ENCODE measurements at places on chromosomes 12 and 14.

DNA sequence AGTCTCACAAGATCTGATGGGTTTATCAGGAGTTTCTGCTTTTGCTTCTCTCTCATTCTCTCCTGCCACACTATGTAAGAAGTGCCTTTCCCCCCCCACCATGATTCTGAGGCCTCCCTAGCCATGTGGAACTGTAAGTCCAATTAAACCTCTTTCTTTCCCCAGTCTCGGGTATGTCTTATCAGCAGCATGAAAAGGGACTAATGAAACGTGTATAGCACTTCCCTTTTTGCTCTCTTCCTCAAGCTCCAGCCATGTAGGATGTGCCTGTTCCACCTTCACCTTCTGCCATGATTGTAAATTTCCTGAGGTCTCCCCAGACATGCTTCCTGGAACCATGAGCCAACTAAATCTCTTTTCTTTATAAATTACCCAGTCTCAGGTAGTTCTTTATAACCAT lies 7.0 kb upstream of the CRACR2A start:
- no peak for DNase-seq

GRCh38 chr12:14239350-14239934 lies 126.0 kb upstream of the ATF7IP start:
- DNase-seq = peak; percentile 39

DNA sequence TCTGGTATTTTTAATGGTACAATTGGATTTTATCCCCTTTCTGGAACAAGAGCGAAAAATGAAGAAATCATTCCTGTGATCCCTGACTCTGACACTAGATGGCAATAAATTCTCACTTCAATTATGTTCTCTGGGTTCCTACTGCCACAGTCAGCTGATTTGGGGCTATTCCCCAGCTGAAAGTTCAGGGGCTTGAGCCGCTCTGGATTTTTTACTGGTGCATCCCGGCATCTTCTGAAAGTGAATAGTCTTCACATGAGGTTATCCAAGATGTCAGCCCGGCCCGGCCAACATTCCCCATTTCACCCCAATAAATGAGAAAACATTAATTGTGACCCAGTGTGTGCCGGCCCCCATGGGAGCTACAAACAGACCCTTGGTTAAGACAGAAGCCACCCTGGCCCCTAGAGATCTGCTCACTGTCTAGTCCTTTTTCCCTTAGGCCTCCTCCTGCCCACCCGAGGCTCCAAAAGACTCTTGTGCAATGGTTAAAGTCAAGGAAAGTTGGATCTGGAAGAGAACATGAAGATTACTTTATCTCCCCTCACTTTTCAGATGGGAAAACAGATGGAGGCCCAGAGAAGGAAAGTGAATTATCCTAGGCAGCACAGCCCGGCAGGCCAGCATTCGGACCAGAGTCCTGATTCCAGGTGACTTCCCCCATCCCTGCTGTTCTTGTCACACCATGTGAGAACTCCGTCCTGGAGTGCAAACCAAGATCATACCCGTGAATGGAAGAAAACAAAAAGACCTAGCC lies 20.8 kb downstream of the CKAP4 start:
- peak; percentile 36 for DNase-seq

DNA sequence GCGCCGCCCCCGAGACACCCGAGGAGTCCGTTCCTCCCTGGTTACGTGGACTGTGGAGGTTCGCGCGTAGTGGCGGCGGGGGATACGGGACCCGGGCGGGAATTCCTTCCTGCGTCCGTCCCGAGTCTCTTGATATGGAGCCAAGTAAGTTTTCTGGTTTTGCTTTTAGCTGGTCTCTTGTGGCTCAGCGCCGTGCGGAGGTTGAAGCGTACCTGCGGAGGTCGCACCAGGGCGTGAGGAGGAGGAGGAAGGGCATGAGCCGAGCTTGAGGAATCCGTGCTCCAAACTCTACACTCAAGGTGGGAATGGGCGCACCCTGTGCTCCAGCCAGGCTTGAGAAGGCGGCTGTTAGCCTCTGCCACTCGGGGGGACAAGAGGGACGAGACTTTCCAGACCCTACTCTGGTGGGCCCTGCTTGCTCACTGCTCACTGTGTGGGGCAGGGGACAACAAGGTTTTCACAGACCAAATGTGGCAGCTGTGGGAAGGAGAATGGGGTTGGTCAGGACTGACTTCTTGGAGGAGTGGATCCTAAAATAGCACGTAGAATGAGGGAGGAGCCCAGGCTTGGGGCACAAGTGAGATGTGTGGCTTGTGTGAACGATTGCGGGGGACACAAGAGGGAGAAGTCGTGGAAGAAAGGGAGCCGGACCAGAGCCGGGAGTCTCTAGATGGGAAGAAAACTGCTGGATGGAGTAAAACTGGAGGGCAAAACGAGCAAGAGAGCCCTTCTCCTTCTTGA lies 577 bp downstream of the ATG101 start:
- DNase-seq = no peak

- no peak for DNase-seq
These were observed 2.0 kb upstream of the NTF3 start for GRCh38 chr12:5429741-5430557.

DNA sequence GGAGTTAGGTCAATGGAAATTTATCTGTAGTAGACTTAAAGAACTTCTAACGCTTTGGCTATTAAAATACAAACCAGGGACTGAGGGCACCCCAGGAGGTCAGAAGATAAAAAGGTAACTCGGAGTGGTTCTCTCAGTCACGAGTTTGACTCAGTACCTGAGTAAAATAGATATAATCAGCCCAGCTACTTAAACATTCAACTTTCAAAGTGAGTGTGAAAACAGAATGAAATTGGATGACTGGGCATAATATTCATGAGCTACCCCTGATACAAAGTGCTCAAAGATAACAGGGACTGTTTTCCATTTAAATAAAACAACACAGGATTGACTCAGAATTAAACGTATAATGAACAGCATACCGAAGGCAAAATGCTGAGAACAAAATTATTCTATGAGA lies 75.0 kb downstream of the FOXN3 start:
- no peak for DNase-seq

DNA sequence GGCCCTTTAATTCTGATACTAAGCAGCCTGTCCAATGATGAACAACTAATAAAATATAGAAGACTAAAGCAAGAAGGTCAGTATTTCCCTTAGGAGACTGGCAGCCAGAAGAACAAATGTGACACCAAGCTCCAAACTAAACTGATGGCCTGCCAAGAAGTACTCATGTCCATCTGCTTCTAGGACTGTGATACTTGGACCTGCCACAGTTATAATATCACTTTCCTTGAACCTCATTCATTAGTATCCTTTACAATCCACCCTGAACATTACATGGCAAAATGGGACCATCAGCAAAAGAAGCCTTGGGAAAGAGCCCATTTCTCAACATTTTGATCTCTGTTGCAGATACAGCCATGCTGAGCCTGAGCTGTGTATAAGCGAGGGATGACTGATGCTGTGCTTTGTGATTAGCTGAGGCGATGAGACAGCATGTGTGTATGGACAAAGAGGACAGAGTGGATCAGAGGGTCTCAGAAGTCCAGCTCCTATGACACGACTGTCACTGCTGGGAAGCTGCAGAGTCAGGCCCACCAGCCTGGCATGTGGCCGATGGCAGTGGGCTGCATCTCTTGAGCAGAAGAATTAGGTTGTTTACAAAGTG lies 73.9 kb downstream of the TGFB3 start:
- DNase-seq = no peak

DNA sequence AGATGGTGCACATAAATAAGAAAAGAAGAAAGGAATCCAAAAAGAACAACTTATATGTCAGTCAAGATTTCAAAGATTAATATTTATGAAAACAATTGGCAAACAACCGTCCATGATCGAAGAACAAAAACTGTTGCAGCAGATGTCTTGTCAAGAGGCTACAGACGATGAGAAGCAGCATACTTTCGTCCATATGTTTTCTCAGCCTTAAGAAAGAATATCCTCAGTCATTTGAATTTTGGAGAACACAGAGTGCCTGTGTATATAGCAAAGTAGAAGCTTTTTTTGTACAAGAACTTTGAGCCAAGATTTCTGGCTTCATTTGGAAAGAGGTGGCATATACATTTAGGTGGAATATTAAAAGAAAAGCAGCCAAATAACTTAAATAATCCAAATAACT lies 297.2 kb downstream of the ITPR2 start:
- no peak for DNase-seq

GRCh38 chr12:92403210-92404175 lies 257.8 kb upstream of the BTG1 start:
- no peak for DNase-seq

- no peak for DNase-seq
These were observed 29.5 kb downstream of the PPP4R4 start for GRCh38 chr14:94203473-94204210.

GRCh38 chr14:58812050-58812910 lies 174.5 kb downstream of the DACT1 start:
- DNase-seq = no peak

DNA sequence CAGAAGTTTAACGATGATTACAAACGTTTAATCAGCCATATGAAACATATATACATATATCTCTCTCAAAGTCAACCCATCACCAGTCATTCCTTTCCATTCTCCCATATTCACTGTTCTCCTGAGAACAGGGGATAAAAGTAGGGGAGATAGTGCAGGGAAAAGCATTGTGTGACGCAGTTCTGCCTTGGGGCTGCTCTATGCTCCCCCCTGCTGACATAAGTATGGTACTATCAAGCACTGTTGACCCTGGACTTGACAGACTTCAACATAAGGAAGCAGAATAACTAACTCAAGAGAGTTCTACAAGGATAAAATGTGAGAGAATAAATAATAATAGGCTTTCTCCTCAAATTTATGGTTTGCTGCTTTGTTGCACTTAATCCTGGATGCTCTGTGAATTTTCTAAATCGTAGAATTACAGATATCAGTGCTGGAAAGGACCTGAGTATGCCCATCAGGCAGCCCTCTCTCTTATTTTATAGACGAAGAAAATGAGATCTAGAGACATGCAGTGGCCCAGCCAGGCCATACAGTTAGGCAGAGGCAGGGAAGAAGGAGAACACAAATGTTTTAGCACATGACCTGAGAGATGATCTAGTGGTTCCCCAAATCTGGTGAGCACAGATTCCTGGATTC lies 87.2 kb downstream of the SCN8A start:
- peak; percentile 37 for DNase-seq

DNA sequence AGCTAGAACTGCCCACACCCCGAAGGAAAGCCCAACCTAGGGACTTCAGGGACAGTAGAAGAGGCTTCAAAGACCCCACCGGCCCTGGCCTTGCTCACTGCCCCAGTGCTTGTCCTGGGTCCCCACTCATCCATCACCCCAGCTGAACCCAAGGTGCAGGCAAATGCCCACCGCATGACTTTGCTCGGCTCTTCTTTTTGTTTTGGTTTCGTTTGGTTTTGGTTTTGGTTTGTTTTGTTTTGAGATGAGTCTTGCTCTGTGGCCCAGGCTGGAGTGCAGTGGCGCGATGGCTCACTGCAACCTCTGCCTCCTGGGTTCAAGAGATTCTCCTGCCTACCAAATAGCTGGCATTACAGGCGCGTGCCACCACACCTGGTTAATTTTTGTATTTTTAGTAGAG lies 9.0 kb downstream of the CCDC85C start:
- DNase-seq = no peak

- DNase-seq = no peak
These were observed 772 bp downstream of the SCARB1 start for GRCh38 chr12:124862768-124863415.

DNA sequence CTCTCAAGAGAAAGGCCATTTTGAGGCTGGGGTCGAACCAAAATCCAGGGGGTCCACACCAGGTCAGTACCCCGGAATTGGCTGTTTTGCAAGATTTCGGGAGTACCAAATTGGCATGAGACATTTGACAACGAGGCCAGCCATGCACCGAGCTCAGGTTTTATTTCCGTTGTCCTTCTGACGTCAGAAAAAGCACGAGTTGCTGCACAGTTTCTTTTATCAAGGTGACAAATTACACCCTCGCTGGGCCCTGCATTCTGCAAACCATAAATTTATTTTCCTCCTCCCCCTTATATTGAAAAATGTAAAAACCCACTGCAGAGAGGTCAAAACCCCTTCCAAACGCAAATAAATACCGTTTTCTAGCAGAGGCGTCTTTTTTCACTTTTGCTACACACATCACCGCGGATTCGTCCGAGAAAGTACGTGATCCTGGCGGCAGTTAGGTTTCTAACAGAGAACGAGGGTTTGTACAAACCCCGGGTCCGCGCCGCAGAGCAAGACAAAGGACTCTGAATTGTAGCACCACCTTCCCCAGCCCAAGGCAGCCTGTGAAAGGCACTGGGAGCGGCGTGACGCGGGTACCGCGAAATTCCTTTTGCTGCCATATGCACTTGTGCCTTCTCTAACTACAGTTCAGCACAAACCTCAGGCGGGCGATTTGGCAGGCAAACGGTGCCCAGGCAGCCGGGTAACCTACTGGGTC lies 1.8 kb downstream of the SLC38A1 start:
- DNase-seq = peak; percentile 35

DNA sequence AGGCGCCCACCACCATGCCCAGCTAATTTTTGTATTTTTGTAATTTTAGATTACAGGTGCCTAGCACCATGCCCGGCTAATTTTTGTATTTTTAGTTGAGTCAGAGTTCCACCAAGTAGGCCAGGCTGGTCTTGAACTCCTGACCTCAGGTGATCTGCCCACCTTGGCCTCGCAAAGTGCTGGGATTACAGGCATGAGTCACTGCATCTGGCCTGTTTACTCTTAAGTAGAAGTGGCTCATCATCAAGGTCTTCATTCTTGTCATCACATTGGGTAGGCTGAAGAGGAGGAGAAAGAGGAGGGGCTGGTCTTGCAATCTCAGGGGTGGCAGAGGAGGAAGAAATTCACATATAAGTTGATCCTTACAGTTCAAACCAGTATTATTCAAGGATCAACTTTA lies 152.4 kb upstream of the ATP2B1 start:
- no peak for DNase-seq

DNA sequence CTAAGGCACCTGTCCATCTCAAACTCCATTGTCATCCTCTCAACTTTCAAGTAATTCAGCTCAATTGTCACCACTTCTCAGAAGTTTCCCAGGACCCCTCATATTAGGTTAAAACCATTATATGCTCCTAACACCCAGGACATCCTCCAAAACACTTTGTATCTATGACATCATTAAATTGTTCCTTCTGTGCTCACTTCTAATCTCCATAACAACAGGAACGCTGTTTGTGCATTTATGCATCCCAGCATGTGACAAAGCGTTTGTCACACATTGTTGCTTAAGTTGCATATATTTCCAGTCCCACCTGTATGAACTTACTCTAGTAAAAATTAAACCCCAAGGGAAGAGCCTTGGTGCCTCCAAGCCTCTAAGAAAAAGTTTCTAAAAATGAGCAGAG lies 133.9 kb downstream of the TBX5 start:
- no peak for DNase-seq

- no peak for DNase-seq
These were observed 35.0 kb upstream of the FKBP4 start for GRCh38 chr12:2759733-2760132.

DNA sequence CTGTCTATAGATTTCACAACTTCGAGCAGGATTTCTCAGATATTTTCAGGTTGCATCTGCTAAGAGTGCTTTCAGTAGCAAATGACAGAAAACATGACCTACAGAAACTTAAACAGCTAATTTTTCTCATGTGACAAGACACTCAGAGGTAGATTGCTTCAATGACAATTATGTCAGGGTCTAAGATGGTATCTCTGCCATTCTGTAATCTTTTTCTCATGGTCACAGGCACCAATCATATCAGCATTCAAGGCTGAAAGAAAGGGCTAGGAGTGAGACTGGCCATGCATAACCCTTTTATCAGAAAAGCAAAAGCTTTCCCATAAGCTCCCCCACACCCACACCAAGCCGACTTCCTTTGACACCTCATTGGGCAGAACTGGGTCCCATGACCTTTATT lies 450.5 kb upstream of the FAR2 start:
- DNase-seq = no peak

Measured in NCI-H226 (cell line).